Stimulated activated CD4-positive, alpha-beta T cell treated with anti-CD3 and anti-CD28 coated beads, Interleukin-2, amount 100 ng/mL, for 48 hours (primary cell): ENCODE measurements at places on chromosomes 4 and X.

GRCh38 chr4:8419222-8420041, 21.1 kb downstream of the ACOX3 start:
- DNase-seq: no peak

GRCh38 chr4:84258905-84259830, 239.9 kb downstream of the NKX6-1 start:
- DNase-seq: no peak

DNA sequence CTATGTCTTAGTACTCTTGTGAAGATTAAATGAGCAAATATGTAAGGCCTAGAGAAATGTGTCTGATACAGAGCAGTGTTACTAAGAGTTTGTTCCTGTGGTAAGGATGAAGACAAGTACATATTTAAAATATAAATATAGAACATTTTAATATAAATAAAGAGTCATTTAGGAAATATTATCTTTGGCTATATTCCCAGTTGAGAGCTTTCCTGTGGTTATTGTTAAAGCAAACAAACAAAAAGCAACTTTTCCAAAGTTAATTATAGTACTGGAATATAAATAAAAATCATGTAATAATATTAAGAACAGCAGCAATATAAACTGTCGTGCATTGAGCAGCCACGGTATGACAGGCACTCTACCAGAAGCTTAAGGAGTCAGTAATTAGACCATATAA, 472.5 kb downstream of the INPP4B start:
- no peak for DNase-seq

- no peak for DNase-seq
Measured at GRCh38 chr4:24131954-24132673, 242.3 kb upstream of the PPARGC1A start.

DNA sequence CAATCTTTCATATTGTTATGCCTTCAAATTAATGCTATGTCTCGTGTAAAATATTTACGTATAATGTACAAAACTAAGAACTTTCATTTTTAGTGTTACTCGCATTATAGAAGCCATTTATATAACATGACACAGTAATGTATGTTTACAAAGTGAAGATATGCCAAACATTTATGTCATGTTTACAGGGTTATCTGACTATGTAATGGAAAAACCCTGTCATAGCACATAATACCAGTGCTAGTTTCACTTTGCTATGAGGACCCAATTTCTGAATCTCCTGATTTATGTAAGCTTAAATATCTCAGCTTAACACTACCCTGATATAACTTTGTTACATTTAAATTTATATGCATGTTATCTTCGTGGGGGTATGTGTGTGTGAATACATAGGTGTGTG, 233.1 kb downstream of the FAT4 start:
- DNase-seq: no peak

DNA sequence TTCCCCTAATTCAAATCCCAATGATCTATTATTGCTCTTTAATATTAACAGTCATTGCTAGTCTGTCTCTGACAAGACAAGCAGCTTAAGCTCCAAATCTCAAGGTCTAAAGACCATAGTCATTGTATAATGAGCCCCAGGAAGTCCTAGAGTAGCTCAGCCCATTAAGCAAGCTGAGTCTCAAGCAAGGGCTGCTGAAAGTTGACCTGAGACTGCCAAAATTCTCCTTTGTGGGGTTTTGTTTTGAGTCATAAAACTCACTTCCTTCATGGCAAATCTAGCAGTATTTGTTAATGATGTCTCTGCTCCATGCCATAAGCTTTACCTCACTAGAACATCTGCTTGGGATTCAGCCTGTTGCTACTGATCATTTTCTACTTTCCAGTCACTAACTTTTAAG, 313.2 kb downstream of the ANTXR2 start:
- no peak for DNase-seq

DNA sequence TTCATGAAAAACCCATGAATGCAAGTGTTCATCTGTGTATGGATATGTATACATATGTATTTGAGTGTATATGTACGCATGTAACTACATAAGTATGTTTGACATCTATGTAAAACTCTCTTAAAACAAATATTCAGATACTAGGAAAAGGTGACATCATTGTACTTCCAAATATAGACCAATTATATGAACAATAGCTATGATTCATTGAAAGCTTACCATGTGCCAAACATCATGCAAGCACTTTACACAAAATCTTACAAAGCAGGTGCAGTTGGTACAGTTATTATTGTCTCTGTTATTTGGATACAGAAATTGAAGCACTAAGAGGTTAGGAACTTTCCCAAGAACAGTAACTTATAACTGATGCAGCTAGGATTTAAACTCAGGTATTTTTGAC, 21.4 kb downstream of the MAGEB17 start:
- no peak for DNase-seq

GRCh38 chr4:190016369-190017289, 10.4 kb downstream of the FRG2 start:
- DNase-seq: no peak

DNA sequence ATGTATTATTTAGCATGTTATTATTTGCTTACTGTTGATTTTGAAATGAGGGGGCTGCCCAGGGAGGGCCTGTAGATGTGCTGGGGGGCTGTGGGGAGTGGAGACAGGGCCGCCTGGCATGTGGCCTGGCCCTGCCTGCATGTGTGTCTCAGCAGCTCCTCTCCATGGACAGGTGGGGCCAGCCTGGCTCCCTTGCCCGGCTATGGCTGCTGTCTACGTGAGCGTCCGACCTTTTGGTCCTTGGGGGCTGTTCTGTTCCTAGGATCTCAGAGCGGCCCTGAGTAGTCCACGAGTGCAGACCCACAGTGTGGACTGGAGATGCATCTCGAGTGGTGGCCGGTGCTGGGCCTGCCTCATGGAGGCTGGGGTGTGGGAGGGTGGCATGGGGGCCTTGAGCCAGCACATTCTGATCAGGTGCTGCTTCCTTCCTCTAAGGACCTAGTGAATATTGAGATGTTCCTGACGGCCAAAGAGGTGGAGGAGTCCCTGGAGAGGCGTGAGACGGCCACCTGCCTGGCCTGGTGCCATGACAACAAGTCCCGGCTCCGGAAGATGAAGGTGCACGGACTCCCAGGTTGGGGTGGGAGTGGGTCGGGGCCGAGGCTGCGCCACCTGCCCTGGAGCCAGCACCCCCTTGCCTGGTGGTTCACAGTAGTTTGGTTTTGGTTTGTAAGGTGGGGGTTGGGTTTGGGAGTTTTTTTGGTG, 24.9 kb upstream of the UVSSA start:
- DNase-seq: no peak
